ENCODE measurements at places on chromosomes 13 and 19. TPM values are rescaled to one million over a fixed set of nuclear protein-coding genes. Genes with fewer than 3 reads are reported as not detected.
A peak's percentile ranks its signal among the peaks of the same experiment; 100 is the strongest.

The LGI4 gene
- total RNA-seq, result not detected

The ADGRE1 gene
- not detected for total RNA-seq

DNA sequence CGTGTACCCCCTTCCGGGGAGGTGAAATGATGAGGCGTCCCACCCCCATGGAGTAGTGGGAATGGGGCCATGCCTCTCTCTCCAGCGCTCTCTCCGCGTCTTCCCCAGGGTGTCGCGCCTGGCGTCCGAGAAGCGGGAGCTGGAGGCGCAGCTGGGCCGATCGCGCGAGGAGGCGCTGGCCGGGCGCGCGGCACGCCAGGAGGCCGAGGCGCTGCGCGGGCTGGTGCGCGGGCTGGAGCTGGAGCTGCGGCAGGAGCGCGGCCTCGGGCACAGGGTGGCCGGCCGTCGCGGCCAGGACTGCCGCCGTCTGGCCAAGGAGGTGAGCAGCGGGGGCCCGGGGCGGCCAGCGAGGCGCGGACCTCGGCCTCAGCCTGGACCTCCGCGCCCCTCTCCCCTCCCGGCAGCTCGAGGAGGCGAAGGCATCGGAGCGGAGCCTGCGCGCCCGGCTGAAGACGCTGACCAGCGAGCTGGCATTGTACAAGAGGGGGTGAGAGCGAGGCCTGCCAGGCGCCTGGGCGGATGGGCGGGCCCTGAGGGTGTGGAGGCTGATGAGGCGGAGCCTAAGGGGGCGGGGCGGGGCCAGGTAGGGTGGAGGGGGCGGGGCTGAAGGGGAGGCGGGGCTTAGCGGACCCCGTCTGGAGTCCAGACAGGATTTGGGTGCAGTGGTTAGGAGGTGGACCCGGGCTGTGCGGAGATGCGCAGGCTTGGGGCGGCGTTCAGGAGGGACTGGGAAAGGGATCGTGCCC lies 7.7 kb downstream of the PGLYRP1 start:
- no peak for DNase-seq

GRCh38 chr19:45305421-45305820 lies 17.3 kb downstream of the CKM start:
- DNase-seq, result peak; percentile 46

- DNase-seq, result no peak
Measured at GRCh38 chr13:35695448-35695770, 218.9 kb upstream of the MAB21L1 start.

GRCh38 chr13:102586615-102587014 lies 10.2 kb upstream of the TPP2 start:
- DNase-seq, result no peak

DNA sequence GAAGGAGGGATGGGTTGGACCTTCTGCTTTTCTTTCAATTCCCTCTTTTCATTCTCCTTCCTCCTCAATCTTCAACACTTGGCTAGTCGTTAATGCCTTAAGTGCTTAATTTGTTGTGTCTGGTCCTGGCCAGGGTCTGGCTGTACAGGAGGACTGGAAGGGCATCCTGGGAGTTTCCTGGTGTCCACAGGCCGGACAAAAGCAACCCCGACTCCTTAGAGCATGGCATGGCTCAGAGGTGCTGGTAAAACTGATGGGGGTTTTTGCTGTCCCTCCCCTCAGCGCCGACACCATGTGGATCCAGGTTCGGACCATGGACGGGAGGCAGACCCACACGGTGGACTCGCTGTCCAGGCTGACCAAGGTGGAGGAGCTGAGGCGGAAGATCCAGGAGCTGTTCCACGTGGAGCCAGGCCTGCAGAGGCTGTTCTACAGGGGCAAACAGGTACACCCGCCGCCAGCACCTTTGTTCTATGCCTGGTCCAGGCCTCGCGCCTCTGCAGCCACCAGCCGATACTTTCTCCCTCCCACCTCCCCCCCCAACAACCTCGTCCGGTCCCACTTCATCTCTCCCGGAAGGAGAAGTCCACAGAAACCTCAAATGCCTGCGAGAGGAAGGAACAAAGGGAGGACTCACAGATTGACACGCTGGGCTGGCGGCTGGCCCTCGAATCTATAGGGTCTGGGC lies 1.4 kb downstream of the UHRF1 start:
- DNase-seq, result peak; percentile 59
